ENCODE measurements at places on chromosomes 13 and 19. TPM values are rescaled to one million over a fixed set of nuclear protein-coding genes. Genes with fewer than 3 reads are reported as not detected.

The WASF3 gene
- 147 TPM for total RNA-seq

The PTGIR gene
- total RNA-seq: 0.96 TPM

The MED29 gene
- total RNA-seq: 72.1 TPM

The WDR87 gene
- total RNA-seq: not detected

The ATP1A3 gene
- total RNA-seq: 676 TPM

The FAM83E gene
- total RNA-seq: not detected

The USP12 gene
- 41.9 TPM for total RNA-seq

The F2RL3 gene
- total RNA-seq: not detected

The NAPSA gene
- 0.74 TPM for total RNA-seq

The JSRP1 gene
- total RNA-seq: 1.00 TPM

The ZNF442 gene
- total RNA-seq: 5.2 TPM

The APOC1 gene
- 44.8 TPM for total RNA-seq

The NPAS1 gene
- total RNA-seq: 12.1 TPM

The CYP4F3 gene
- total RNA-seq: 3.2 TPM

The PLK5 gene
- total RNA-seq: 5.3 TPM

The SMIM24 gene
- total RNA-seq: 9.5 TPM

The LINGO3 gene
- total RNA-seq: 1.9 TPM

The LHB gene
- total RNA-seq: not detected

The FGF21 gene
- not detected for total RNA-seq

The HSH2D gene
- 0.33 TPM for total RNA-seq

The CEACAM7 gene
- not detected for total RNA-seq
